ENCODE measurements at places on chromosomes 13 and 19. TPM values are rescaled to one million over a fixed set of nuclear protein-coding genes. Genes with fewer than 3 reads are reported as not detected.

The ZNF418 gene
- polyA plus RNA-seq = 8.1 TPM

The SSC5D gene
- 7.9 TPM for polyA plus RNA-seq

The SLITRK1 gene
- 0.31 TPM for polyA plus RNA-seq

The IZUMO2 gene
- 0.34 TPM for polyA plus RNA-seq

The ZNF574 gene
- polyA plus RNA-seq = 13.4 TPM

The PLIN5 gene
- 2.4 TPM for polyA plus RNA-seq

The LIN7B gene
- 10.3 TPM for polyA plus RNA-seq

DNA sequence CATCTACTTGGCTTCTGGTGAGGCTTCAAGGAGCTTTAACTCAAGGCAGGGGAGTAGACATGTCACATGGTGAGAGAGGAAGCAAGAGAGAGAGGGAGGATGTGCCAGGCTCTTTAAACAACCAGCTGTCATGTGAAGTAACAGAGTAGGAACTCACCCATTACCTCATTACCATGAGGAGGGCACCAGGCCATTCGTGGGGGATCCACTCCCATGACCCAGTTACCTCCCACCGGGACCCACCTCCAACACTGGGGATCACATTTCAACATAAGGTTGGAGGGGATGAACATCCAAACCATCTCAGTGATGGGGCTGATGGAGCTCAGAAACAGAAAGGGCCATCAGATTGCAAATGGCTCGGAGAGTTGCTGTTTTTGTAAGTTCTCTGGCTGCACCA lies 12.9 kb downstream of the VSTM2B start:
- DNase-seq = no peak

- peak; percentile 1 for DNase-seq
These were observed 73.5 kb upstream of the PCDH17 start for GRCh38 chr13:57558051-57558467.

- DNase-seq = peak; percentile 83
These were observed 9.3 kb downstream of the IRF2BP1 start for GRCh38 chr19:45876411-45877197.

DNA sequence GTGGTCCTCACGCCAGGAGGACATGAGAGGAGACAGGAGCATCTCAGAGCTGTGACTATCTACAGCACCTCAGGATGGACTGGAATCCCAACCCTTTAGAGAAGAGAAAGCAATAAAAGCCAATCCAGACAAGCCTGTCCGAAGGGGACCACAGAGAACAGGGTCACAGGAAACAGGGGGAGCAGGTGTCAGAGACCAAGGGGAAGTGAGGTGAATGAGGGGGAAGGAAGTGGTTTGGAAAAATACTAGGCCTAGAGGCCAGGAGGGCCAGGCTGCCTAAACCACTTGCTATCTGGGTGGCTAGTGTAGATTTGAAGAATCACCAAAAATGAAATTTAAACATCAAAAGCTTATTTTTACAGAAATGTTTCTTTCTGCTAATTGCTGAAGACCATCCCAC lies 16.2 kb downstream of the TMTC4 start:
- no peak for DNase-seq

DNA sequence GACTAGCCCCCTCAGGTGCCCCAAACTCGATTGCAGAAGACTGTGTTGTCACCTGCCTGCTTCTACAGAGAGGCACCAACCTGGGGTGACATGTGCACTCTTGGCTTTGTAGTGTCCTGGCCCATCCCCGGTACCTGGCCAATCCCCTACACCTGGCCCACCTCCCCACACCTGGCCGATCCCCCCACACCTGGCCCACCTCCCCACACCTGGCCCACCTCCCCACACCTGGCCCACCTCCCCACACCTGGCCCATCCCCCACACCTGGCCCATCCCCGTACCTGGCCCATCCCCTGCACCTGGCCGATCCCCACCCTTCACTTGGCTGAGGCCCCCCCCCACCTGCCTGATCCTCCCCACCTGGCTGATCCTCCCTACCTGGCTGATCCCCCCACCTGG lies 25.4 kb downstream of the ATP11A start:
- DNase-seq = no peak

DNA sequence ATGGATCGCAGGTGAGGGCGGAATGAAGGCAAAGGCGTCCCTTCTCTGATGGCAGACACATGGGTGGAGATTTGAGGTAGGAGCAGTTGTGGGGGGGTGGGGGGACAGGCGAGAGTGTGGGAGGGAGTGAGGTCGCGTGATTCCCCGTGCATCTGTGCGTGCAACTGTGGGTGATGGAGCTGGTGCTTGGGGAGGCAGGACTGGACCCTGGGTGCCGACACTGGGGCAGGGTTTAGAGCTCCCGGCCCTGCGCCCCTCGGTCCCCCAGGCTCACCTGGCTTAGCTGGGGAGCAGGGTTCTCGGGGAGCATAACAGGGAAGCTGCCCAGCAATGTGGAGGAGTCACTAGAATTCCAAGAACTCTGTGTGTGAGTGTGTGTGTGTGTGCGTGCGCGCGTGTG lies 3.4 kb downstream of the TMPRSS9 start:
- no peak for DNase-seq

DNA sequence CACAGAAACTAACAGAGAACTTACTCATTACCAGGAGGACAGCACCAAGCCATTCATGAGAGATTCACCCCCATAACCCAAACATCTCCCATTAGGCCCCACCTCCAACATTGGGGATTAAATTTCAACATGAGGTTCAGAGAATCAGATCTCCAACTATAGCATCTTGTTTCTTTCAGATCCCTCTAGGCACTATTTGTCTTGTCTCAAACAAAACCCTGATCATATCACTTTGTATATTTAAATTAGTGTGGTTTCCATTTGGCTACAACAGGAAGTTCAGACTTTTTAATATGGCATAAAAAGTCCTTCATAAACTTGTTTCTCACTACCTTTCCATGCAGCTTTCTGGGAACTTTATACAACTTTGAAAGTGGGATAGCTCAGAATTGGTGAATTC lies 699.0 kb upstream of the MIR17HG start:
- DNase-seq = no peak

DNA sequence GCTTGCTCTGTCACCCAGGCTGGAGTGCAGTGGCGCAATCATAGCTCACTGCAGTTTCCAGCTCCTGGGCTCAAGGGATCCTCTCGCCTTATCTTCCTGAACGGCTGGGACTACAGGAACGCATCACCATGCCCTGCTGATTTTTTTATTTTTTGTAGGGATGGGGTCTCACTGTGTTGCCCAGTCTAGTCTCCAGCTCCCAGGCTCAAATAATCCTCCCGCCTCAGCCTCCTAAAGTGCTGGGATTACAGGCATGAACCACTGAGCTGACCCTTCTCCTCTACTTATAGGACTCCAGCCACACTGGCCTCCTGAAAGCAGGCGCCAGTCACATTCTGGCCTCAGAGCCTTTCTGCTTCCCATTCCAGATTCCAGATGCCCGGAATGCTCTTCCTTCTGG lies 10.5 kb downstream of the DACT3 start:
- DNase-seq = no peak

GRCh38 chr19:33039108-33039599 lies 25.5 kb downstream of the RHPN2 start:
- DNase-seq = no peak

- DNase-seq = peak; percentile 81
These were observed 31.3 kb downstream of the TINCR start for GRCh38 chr19:5536337-5536894.

GRCh38 chr19:41261474-41262190 lies 2.5 kb upstream of the HNRNPUL1 start:
- DNase-seq = no peak

Data from muscle of leg (tissue), 16 donors.